CD4-positive, CD25-positive, alpha-beta regulatory T cell (primary cell): ENCODE measurements at places on chromosomes 11 and 22. TPM values are rescaled to one million over a fixed set of nuclear protein-coding genes. Genes with fewer than 3 reads are reported as not detected.

DNA sequence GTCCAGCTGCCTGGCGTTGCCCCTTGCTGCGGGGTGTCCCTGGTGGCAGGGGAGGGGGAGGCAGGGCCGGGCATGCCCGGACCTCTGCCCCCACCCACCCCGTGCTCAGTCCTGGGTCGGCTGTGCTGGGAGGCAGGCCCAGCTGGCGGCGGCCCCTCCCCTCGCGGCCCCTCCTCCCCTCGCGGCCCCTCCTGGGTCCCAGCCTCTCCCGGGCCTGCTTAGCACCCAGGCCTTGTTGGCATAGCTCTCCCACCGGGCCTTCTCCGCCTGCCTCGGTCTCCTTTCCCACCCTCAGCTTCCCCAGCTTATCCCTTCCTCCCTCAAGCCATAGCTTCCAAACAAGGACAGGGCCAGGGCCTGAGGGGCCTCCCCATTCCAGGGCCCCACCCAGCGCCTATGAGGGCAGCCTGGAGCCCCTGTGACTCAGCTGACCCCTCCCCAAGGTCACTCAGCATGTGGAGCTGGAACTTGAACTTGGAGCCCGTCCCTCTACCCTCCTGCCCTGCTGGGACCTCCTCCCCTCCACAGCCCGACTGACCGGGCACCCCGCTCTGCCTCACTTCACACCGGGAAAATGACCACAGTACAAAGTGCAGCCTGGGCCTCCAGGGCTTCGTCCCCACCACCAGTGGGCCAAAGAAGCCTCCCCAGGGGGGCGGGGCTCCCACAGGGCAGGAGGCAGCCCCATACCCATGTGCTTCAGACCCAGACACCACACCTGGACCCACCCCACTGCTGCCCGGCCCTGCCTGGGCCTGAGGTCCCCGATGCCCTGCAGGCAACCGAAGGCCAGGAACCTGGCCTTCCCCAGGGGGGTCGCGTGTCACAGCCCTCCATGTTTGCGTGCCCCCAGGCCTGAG lies 1.2 kb downstream of the EPS8L2 start:
- no peak overlapping the region for H3K27ac ChIP-seq
- DNase-seq = no peak
- H3K4me1 ChIP-seq = peaks cover 14% of the 10 kb centered on the region
- H3K4me3 ChIP-seq = no peak overlapping the region
- H3K27me3 ChIP-seq = no peaks in the 10 kb centered on the region

- H3K27me3 ChIP-seq = no peaks in the 10 kb centered on the region
- peak; percentile 62 for DNase-seq
- no peaks in the 10 kb centered on the region for H3K36me3 ChIP-seq
- peak overlapping the region; percentile 78 for H3K4me3 ChIP-seq
- H3K27ac ChIP-seq = peak overlapping the region; percentile 74
- H3K4me1 ChIP-seq = peaks cover 16% of the 10 kb centered on the region
These were observed 889 bp upstream of the DMC1 start for GRCh38 chr22:38570779-38571364.

DNA sequence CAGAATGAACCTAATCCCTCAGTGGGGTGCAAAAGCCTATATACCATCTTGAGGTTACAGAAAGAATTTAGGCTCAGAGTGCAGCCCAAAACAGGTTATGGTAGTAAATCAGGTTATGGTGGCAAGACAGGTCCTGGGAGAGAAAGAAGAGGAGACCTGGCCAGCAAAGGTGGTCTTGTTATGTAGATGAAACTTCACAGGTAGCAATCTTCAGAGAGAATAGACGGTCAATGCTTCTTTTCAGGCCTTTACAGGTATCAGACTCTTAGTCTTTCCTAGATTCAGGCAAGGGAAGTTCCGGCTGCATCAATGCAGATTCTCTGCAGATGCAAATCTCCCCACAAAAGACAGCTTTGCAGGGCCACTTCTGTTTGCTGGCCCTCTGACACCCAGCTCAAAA lies 45.8 kb upstream of the SORL1 start:
- no peaks in the 10 kb centered on the region for H3K4me1 ChIP-seq
- H3K36me3 ChIP-seq = no peaks in the 10 kb centered on the region
- no peak overlapping the region for H3K4me3 ChIP-seq
- no peak overlapping the region for H3K27ac ChIP-seq
- no peaks in the 10 kb centered on the region for H3K27me3 ChIP-seq

- H3K36me3 ChIP-seq = no peaks in the 10 kb centered on the region
- H3K4me3 ChIP-seq = no peak overlapping the region
- H3K27me3 ChIP-seq = peaks cover 1% of the 10 kb centered on the region
- DNase-seq = no peak
These were observed 125.4 kb downstream of the CCDC34 start for GRCh38 chr11:27237643-27238042.

DNA sequence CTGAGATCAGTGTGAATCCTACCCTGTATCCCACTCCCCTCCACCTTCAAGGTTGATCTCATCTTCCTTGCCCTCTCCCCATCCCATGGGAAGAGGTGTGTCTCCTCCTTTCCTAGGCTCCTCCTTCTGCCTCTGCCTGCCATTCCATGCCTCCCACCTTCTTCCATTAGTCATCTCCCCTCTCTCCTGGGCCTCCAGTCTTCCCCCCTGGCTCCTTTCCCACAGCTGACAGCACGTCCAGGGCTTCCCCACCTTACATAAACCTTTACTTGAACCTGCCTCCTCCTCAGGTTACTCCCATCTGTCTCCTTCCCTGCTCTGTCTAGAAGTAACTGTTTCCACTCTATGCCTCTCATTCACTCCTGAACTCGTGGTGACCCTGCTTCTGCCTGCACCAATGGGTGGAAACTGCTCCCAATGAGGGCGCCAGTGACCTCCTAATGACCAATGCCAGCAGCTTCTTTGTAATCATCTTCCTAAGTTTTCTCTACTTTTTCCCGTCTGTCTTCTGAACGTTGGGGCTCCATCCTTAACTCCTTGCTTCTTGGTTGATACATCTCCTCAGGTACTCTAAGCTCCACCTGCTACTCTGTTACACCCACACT lies 266.9 kb upstream of the NARS2 start:
- no peak for DNase-seq
- H3K27ac ChIP-seq = no peak overlapping the region
- H3K4me1 ChIP-seq = no peaks in the 10 kb centered on the region
- no peaks in the 10 kb centered on the region for H3K36me3 ChIP-seq
- no peak overlapping the region for H3K4me3 ChIP-seq
- H3K27me3 ChIP-seq = peaks cover 2% of the 10 kb centered on the region

- peaks cover 34% of the 10 kb centered on the region for H3K4me1 ChIP-seq
- H3K27ac ChIP-seq = no peak overlapping the region
- no peak for DNase-seq
These were observed 4.9 kb downstream of the SSH3 start for GRCh38 chr11:67308031-67308866.

Gene NLRP14
- not detected for total RNA-seq

DNA sequence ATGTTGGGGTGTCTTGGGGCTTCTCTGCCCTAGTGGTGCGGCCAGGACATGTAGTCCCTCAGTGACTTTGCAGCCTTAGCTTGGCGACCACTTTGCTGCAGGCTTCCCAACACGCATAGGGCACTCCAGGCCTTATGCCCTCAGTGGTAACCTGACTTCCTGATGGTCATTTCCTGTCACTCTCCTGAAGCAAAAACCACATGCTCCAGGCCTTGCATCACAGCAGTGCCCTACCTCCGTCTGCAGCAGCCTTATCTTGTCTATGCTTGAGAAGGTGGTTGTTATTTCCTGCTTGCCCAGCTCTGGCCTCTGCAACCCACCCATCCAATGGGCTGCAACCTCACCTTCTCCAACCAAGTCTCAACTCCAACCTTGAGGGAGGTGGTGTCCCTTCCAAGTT lies 33.4 kb upstream of the PISD start:
- H3K36me3 ChIP-seq = peaks cover 55% of the 10 kb centered on the region
- H3K4me1 ChIP-seq = peaks cover 14% of the 10 kb centered on the region
- H3K27me3 ChIP-seq = no peaks in the 10 kb centered on the region

DNA sequence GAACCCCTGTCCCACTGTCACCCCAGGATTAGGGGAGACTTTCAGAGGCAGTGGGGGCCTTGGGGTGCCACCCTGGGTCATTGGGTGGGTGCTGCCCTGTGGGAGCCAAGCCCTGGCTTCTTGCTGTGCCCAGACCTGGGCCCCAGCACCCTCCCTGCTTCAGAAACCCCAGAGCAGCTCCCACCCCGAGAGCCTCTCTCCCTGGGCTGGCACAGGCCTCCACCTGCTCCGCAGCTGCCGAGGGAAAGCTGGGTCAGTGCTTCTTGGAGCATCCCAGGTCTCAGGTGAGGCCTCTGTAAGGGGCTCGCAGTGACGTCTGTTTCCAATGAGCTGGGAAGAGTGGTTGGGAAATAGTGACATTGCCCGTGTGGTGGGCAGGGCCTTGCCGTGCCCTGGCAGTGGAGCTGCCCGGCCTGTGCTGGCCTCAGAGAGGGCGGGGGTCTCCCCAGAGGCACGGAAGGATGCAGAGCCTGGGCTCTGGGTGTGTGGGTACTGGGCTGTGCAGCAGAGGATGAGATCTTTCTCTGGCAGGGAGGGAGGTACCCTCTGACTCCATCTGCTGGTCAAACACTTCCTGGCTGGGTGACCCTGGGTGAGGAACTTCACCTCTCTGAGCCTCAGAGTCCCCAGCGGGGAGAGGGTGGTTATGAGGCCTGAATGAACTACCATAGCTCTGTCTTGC lies 23.0 kb downstream of the C22orf23 start:
- H3K4me1 ChIP-seq = peaks cover 5% of the 10 kb centered on the region
- H3K27me3 ChIP-seq = no peaks in the 10 kb centered on the region
- no peak for DNase-seq
- no peak overlapping the region for H3K4me3 ChIP-seq

- no peak for DNase-seq
- no peak overlapping the region for H3K27ac ChIP-seq
- H3K4me1 ChIP-seq = peaks cover 5% of the 10 kb centered on the region
These were observed 24.4 kb downstream of the FADS3 start for GRCh38 chr11:61866958-61867343.

DNA sequence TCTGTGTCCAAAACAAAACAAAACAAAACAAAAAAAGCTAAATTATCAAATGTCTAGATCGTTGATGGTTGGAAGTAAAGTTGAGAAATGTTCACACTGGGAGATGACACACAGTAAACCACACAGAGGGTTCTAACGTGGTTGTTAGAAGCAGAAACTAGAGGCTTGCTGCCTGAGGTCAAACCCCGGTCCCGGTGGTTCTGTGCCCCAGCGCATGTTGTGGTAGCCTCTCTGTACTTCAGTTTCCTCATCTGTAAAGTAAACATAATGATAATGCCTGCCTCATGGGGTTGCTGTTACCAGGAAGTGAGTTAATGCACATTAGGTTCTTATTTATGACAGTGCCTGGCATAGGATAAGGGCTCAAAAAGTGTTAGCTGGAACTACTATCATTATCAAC lies 33.4 kb downstream of the PPARA start:
- no peak overlapping the region for H3K27ac ChIP-seq
- peaks cover 4% of the 10 kb centered on the region for H3K36me3 ChIP-seq

Gene OR6A2
- total RNA-seq = not detected

GRCh38 chr11:61846362-61847020 lies 18.4 kb downstream of the FADS2 start:
- H3K36me3 ChIP-seq = no peaks in the 10 kb centered on the region
- no peak overlapping the region for H3K27ac ChIP-seq
- no peaks in the 10 kb centered on the region for H3K4me1 ChIP-seq
- DNase-seq = no peak
- H3K4me3 ChIP-seq = no peak overlapping the region

Gene PNPLA5
- not detected for total RNA-seq

Gene CCDC73
- total RNA-seq = not detected

DNA sequence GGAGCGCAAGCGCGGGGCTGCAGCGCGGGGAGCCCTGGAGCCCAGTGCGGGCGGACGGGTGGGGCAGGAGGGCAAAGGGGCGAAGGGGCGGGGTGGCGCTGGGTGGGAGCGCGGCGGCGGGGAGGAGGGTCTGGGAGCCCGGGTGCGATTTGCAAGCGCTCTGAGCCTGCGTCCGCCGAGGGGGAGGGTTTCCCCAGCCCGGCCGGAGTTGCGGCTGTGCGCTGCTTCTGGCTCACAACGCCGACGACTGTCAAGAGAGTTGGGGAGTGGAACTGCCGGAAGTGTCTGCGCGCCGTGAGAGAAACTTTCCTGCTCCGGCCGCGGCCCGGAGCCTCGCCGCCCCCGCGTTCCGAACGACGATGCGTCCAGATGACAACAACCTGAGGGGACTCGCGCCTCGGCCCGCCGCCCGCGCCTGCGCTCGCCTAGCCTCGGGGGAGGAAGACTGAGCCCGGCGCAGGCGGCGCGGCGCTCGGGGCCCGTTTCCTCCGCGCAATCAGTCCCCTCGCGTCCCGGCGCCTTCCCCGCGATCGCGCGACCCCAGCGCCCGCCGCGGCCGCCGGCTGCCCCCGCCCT lies at the start of gene ARHGAP42:
Gene ARHGAP42 (plus strand): TSS at position 235 of the 576 bp plus-strand sequence. CDS start 391 bp downstream, outside the sequence.
- H3K36me3 ChIP-seq = no peaks in the 10 kb centered on the region
- no peak within 1 kb of the TSS for H3K27ac ChIP-seq
- DNase-seq = no peak
- peaks cover 5% of the 10 kb centered on the region for H3K27me3 ChIP-seq

GRCh38 chr11:36376009-36376887 lies 80.2 kb downstream of the PRR5L start:
- H3K36me3 ChIP-seq = no peaks in the 10 kb centered on the region
- H3K27me3 ChIP-seq = peaks cover 20% of the 10 kb centered on the region

DNA sequence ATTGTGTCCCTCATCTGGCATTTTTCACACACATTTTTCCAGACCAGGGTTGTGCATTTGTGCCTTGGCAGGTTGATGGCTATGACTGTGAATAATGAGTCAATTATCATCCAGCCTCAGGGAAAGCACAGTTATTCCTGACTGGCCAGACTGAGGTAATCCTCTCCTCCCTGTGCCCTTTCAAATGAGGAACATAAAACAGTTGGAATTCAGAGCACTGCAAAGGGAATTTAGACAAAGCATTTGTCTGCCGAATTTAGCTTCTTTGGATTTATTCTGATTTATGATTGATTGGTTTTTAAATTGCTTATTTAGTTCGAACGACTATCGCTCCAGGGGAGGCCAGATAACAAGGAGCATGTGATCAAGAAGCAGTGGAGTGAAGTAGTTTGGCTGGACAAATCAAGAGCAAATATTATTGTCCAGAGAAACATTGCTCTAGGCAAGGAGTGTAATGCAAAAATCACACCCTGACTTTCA lies 30.8 kb upstream of the RAG2 start:
- DNase-seq = no peak
- H3K4me1 ChIP-seq = no peaks in the 10 kb centered on the region
- no peaks in the 10 kb centered on the region for H3K36me3 ChIP-seq

DNA sequence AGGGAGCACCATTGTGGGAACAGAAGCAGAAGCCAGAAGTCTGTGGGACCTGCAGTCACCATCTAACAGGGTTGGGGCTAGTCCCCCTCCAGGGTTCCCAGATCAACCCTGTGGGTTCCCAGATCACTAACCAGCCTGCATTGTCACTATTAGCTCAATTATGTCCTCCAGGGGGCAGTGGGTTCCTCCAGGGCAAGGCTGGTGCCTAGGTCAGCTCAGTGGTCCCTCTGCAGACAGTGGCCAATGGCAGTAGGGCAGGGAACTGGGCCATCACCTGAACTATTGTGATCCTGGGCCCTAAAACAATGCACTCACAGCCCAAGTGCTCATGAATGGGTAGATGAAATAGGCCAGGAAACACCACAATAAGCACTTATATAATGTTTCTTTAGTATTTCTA lies 18.8 kb upstream of the PRSS23 start:
- no peak overlapping the region for H3K27ac ChIP-seq
- H3K36me3 ChIP-seq = no peaks in the 10 kb centered on the region
- DNase-seq = no peak

Gene OR5AL1
- not detected for total RNA-seq
